Stimulated activated CD8-positive, alpha-beta memory T cell treated with anti-CD3 and anti-CD28 coated beads, Interleukin-7, amount 100 ng/mL, for 1 hour (primary cell): ENCODE measurements at places on chromosomes 6 and 20.

DNA sequence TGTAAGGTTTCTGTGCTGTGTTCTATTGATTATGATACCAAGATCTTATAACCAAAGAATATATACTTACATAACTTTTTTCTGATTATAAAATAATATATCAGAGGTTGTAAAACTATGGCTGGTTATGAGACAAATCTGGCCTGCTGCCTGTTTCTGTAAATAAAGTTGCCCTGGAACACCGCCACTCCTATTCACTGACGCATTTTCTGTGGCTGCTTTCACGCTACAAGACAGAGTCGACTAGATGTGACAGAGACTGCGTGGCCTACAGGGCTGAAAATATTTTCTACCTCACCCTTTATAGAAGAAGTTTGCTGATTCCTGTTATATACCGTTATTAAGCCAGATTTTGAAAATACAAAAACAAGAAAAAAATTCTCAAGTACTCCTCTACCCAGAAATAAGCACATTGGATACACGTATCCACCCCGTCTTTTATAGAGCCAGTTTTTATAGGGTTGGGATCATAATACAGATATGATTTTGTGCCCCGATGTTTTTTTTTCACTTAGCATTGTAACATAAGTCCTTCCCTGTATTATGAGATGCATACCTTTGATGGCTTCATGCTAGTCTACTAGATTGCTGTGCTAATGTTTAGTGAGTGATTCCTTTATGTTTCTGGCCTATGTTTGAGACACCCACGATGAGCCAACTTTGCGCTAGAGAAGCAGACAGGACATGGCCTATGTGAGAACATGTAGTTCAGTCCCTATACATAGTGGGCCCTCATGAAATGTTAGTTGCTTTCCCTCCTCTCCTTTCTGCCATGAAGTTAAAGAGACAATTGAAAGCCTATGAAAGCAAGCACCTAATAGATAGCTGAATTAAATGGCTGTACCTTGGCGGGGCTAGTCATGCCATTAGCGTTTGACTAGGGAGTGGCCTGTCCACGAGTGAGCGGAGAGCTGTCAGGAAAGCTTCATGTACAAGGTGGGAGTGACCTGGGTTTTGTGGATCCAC lies 98.1 kb upstream of the KCNK16 start:
- no peak for DNase-seq

GRCh38 chr20:44475694-44476560 lies at the start of gene TTPAL:
TSS of gene TTPAL (plus strand) at chr20:44475874. CDS start at chr20:44480000, 4,126 bp downstream.
- peak; percentile 75 for DNase-seq

GRCh38 chr6:6003621-6004366 lies 2.9 kb downstream of the NRN1 start:
- DNase-seq: no peak

DNA sequence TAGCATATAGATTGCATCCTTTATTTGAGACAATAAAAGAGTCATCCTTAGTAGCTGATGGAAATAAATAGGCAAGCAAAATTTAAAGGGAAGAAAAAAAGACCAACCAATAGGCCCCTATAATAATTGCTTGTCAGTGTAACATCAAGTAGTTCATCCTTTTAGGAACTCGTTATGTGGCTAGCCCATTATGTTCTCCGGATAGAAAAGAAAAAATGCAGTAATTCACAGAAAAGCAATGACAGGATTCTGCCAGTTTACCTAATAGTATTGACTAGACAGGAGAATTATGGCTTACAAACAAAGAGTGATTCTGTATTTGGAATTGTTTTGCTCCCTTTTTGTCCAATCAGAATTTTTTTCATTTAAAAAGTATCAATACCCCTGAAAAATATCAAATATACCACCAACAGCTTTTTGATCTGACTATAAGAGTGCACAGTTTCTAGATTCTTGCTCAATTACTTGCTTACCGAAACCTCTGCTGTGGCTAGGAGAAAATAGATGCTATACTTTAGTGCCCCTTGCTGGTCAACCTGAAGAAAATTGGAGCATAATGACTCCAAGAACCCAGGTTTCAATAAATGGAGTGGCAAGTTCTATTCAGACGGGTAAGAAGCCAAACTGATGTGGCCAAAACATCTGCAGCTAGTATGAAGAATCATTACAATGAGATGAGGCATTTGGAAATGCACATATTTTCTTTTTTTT lies 91.5 kb upstream of the SASH1 start:
- no peak for DNase-seq

DNA sequence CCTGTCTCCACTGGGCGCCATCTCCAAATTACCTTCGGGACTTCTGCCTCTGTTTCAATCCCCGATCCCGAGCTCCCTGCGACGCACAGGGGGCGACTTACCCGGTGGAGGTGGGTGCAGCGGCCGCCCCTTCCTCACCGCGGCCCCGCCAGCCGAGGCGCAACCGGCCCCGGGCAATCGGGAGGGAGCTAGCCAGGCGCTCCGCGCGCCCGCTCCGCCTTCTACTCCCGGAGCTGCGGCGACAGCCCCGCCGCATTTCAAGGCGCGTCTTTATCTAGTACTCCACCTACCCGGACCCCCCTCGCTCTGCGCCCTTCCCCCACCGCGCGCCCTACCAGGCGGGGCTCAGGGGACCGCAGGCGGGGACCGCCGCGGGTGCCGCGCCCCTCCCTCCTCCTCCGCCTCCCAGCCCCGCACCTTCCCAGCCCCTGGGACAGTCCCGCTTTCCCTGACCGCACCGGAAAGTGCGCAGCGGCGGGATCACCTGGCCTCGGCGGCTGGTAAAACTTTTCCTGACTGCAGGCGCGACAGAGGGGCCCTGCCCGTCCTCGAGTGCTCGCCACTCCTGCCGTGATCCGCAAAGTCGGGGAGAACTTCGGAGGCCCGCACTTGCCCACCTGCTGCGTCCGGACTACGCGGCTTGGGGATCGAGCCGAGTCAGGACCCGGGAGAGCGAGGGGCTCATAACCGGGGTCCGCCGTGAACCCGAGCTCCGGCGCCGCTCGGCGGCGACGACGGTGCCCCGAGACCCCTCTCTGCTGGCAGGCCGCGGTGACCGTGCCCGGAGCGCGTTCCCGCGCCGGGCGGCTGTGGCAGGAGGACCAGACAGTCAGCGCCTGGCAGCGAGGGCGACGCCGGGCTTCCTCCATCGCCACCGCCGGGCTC lies 8.0 kb upstream of the NKX2-2 start:
- no peak for DNase-seq

DNA sequence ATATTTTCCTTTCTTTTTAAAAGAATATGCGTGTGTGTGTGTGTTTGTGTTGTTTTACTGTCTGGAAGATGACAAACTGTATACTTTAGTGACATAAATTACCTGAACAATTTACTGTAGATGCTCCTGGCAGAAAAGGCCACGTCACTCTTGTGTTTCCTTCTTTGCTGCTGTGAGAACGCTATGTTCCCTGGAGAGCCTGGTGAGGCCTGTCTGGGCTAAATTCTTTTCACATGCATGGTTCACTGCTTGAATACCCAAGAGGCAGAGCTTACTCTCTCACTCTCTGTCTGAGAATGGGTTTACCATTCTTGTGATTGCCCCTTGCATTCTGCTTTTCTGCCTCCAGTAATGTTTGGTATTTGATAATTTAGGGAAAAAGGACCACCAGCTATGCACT lies 64.3 kb downstream of the EDN1 start:
- no peak for DNase-seq

- DNase-seq: peak; percentile 72
Measured at GRCh38 chr6:30722280-30723112, 2.3 kb downstream of the TUBB start.

GRCh38 chr6:137542713-137543112 lies 48.5 kb upstream of the OLIG3 start:
- DNase-seq: no peak

DNA sequence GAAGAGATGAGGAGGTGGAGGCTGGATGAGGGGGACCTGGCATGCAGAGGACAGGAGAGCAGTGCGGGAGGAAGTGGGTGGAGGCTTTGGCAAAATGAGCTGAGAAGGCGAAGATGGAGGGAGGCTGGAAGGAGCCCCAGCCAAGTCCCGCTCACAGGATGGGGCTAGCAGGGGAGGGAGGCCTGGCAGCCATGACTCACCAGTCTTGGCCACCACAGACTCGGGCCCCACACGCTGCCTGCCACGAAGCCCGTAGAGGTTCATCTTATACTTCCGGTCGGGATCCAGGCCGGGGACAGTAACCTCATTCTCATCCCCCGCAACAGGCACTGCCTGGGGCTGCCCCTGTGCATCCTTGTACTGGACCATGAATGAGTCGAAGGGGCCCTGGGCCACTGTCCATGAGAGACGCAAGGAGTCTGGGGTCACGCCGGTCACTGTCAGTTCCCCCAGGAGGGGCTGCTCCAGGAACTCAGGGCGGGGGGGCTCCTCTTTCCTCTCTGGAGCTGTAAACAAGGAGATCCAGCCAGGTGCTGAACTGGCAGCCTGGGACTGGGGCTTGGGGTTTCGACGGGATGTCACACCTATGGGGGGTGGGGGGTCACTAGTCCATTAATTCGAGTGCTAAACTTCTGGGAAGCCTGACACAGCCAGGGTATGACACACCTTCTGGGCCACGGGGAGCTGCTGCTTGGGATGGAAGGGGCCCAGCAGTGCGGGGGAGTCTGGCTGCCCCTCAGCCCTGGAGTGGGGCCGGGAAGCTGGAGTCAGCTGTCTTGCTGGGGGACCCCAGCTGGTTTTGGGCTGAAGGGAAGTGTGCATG lies 27.8 kb downstream of the TNXB start:
- DNase-seq: no peak

- DNase-seq: no peak
Measured at GRCh38 chr20:6802227-6802626, 34.7 kb downstream of the BMP2 start.

DNA sequence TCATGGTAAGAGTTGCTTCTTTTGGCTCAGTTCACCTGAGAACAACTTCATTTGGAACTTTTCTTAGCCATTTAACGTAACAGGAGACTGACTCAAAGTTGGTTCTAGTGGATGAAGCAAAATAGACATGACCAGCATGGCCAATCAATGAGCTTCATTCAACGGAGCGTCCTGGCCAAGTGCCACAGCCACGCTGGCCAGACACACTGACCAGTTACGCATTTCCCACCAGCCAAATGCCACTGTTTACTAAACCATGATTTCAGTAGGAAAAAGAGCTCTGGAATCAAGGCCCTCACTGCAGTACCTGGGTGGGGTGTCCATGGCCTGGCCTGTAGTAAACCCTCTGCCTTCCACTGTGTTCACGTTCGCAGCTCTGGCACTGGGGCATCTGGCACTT lies 80.4 kb downstream of the POPDC3 start:
- DNase-seq: no peak

DNA sequence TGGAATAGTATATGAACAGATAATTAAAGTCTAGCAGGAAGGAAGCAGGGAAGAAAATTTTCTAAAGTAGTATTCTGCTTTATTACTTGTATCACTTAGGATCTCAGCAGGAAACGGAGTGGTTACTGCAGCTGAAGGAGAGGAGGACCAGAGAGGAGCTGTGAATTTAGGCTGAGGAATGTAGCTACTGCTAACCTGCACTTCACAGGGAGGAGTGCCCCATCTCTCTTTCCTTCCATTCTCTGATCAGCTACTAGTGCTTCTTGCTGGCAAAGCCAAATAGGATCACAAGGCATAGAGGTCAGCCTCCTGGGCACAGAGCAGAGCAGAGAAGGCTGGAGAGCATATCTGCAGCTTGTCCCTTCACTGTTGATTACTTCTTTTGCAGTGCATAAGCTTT lies 205.3 kb upstream of the ASCC3 start:
- DNase-seq: no peak

DNA sequence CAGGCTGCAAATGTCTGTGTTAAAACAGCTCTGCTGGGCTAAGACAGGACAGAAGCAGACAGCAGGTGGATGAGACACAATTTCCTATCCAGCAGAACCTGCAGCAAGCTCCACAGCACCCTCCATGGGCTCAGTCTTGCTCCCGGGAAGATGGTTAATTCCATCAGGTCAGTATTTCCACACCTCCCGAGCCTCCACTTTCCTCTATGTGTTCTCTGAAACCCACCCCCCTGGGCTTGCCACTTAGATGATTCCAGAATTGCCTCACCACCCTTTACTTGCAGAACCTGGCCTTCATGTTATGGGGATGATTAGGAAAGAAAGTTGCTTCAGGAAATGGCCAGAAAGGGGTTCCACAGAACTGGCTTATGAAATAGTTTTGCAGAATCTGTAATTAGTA lies 43.8 kb downstream of the ERMARD start:
- DNase-seq: no peak

DNA sequence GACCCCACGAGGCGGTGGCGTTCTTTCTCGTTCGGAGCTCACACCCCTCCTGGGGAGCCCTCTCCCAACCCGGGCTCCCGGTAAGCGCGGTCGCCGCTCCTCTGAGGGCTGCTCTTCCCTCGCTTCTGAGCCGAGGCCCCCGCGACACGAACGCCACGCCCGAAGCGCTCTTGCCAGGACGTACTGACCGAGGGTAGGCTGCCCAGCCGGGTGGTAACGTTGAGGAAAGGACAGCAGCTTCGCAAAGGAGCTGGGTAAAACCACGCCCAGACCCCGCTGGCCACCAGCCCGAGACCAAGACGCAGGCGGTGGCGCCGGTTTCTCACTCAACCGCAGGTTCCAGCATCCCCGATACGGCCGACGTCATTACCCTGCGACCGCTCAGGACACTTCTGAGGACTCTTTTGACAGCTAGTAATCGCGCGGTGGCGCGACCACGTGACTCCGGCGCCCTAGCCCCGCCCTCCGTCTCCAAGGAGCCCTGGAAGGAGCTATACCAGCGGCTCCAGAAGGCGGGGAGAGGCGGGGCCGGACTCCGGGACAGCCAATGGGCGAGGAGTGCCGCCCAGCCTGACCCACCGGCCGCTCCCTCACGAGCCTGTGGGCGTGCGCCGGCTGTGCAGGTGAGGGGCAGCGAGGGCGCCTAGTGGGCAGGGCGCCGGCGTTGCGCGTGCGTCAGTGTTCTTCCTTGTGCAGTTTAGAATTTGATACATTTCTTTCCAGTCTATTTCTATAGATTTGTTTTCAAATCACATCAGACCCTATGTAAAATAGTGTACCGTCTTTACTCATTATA lies 4.0 kb upstream of the GZF1 start:
- peak; percentile 100 for DNase-seq

DNA sequence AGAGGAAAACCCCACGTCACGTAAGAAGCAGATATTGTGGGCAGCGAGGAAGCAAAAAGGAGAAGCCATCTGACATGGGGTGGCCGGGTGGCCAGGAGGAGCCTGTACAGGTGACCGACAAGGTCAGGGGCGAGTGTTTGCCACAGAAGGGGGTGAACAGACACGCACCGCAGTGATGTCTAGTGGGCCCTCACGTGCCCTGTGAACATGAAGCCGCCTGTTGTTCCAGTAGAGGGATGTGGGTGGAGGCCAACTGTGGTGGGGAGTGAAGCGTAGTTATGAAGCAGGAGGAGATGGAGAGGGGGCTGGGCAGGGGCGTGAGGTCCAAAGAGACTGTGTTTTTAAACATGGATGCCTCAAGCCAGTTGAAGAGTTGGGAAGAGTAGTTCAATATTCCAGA lies 20.5 kb downstream of the MYT1 start:
- DNase-seq: no peak

DNA sequence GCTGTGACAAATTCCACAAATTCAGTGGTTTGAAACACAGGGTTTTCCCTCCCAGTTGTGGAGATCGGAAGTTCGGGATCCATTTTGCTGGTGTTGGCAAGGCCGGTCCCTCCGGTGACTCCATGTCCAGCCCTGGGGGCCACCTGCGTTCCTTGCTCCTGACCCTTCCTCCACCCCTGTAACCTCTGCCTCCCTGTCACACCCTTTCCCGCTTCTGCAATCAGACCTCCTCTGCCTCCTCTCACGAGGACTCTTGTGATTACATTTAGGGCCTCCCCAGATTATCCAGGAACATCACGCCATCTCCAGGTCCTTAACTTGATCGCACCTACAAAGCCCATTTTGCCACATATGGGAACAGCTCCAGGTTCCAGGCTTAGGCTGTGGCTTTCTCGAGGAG lies 12.5 kb downstream of the RPS6KA2 start:
- no peak for DNase-seq
